ENCODE measurements at places on chromosomes 1 and 21. TPM values are rescaled to one million over a fixed set of nuclear protein-coding genes. Genes with fewer than 3 reads are reported as not detected.

Gene CFHR5
- total RNA-seq: not detected

DNA sequence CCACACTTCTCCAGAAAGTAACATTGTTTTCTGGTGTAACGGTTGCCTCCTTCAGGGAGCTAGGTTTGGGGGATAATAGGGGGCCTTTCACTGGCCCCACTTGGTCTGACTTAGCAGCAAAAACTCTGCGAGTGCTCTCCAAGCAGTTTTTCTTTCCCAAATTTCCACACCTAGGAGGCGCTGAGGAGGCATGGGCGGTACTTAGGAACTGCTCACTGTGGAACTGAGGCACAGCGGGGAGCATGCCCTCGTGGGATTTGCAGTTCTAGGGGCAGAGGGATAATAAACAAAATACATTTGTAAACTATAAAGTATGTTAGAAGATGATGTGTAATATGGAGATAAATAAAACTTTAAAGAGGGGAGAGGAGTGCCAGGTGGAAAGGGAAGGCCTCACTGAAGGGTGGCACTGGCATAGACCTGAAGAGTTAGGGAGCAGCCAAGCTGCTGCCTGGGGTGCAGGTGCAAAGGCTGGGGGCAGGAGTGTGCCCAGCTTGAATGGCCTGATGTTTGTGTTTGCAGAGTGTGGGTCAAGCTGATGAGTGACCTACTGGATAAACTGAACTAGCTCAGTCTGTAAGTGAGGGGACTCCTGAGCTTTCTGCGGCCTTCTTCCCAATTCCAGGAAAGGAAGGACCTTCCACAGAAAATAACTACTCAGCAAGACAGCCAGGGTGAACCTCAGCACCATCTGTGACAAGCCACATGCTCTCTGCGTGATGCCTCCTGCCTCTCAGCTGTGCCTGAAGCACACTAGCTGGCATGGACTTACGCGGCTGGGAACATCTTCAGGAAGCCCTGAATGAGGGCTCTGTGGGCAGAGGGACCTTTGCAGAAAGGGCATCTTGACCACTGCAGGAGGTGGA lies 1.9 kb downstream of the EPHX1 start:
- H3K27me3 ChIP-seq: no peaks in the 10 kb centered on the region
- peaks cover 40% of the 10 kb centered on the region for H3K4me1 ChIP-seq
- DNase-seq: peak; percentile 69
- H3K36me3 ChIP-seq: no peaks in the 10 kb centered on the region
- no peak overlapping the region for H3K27ac ChIP-seq
- peak overlapping the region; percentile 85 for H3K4me3 ChIP-seq

GRCh38 chr1:193462629-193463320 lies 276.4 kb upstream of the B3GALT2 start:
- no peaks in the 10 kb centered on the region for H3K4me1 ChIP-seq
- H3K36me3 ChIP-seq: no peaks in the 10 kb centered on the region

Gene LDLRAD2
- not detected for total RNA-seq

Gene FCAMR
- total RNA-seq: not detected

DNA sequence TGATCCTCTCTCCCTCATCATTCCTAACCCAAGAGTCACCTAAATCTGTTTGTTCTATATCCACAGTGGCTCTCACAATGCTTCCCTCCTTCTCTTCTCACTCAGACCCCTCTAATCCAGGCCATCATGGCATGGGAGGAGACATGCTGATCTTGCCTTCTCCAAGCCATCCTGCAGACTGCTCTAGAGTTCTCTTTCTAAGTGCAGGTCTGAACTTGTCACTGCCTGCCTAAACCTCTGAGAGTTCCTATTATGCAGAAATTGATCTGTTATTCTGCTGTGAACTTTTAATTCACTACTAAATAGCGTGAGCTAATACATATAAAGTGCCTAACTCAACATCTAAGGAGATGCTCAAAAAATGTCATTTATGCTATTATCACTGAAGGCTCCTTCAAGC lies 26.8 kb downstream of the LAMC2 start:
- DNase-seq: no peak
- H3K36me3 ChIP-seq: no peaks in the 10 kb centered on the region
- no peak overlapping the region for H3K4me3 ChIP-seq
- H3K4me1 ChIP-seq: peaks cover 10% of the 10 kb centered on the region

- H3K4me1 ChIP-seq: peaks cover 53% of the 10 kb centered on the region
- peak overlapping the region; percentile 94 for H3K4me3 ChIP-seq
- H3K27ac ChIP-seq: peak overlapping the region; percentile 93
- peaks cover 31% of the 10 kb centered on the region for H3K36me3 ChIP-seq
Measured at GRCh38 chr1:234602334-234603220, 7.4 kb downstream of the IRF2BP2 start.

GRCh38 chr1:58745666-58746065 lies 38.2 kb downstream of the JUN start:
- H3K27ac ChIP-seq: no peak overlapping the region
- H3K4me3 ChIP-seq: no peak overlapping the region
- no peaks in the 10 kb centered on the region for H3K36me3 ChIP-seq
- H3K4me1 ChIP-seq: peaks cover 16% of the 10 kb centered on the region
- no peak for DNase-seq

Gene TSPEAR
- not detected for total RNA-seq

DNA sequence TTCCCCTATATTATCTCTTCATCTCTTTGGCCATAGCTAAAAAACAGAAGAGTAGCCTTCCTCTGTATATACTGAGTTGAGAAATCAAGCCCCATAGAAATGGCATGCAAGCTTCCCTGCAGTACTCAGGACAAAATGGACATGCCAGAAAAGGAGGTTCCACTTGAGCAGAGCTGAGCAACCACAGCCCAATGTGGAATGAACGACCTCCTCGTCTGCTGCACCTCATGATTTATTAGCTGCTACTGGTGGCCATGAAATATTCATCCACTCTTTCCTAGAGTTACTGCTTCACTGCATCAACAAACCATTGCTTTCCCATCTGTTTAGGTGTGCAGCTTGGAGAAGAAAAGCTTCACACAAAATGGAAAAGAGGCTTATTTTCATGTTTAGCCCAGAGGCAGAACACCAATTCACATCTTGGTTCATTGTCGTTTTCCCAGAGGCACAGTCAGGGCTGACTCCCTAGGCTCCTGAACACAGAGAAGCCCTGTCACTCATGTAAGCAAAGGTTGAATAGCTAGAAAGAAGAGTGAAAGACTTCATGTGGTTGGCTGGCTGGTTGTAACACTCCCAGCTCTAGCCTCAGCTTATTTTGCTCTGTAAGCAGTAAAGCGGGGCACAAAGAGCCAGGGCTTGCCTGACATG lies 148.0 kb downstream of the TSEN15 start:
- no peaks in the 10 kb centered on the region for H3K36me3 ChIP-seq
- H3K27me3 ChIP-seq: no peaks in the 10 kb centered on the region
- peaks cover 9% of the 10 kb centered on the region for H3K4me1 ChIP-seq
- no peak overlapping the region for H3K27ac ChIP-seq
- no peak overlapping the region for H3K4me3 ChIP-seq

- no peaks in the 10 kb centered on the region for H3K27me3 ChIP-seq
- H3K4me1 ChIP-seq: peaks cover 4% of the 10 kb centered on the region
- no peak for DNase-seq
- H3K4me3 ChIP-seq: no peak overlapping the region
- no peak overlapping the region for H3K27ac ChIP-seq
Measured at GRCh38 chr21:38491536-38491935, 6.7 kb downstream of the ERG start.

DNA sequence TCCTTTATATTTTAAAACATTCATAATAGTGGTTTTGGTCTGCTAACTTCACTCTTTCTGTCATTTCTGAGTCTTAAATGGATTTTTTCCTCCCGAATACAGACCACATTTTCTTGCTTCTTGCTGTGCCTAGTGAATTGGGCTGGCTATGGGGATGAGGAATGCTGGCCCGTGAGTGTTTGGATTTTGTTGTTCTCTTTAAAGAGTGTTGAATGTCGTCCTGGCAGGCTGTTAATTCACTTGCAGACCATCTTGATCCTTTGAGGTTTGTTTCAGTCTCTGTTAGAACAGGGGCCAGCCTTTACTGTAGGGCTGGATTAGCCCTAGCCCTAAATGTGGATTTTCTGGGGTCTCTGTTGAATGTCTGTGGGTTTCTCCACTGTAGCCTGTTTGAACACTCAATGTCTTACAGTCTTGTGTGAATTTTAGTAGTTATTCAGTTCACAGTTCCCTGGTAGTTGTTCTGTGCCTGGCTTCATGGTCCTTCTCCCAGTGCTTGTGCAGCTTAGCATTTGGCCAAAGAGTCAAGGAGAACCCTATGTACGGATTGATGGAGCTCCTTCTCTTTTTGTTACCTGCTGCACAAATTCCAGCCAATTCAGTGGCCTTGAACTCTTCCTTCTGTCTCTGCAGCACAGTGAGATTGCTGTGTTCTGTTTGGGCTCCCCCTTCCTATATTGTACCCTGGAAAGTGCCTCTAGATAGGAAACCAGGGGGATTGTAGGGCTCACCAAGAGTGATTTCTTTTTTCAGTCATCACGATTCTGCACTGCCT lies 95.7 kb downstream of the DYRK1A start:
- H3K27ac ChIP-seq: peak overlapping the region; percentile 20
- DNase-seq: no peak
- no peaks in the 10 kb centered on the region for H3K36me3 ChIP-seq
- H3K4me1 ChIP-seq: peaks cover 45% of the 10 kb centered on the region
- no peak overlapping the region for H3K4me3 ChIP-seq

GRCh38 chr1:50858761-50859160 lies 101.3 kb downstream of the FAF1 start:
- no peaks in the 10 kb centered on the region for H3K4me1 ChIP-seq
- no peaks in the 10 kb centered on the region for H3K36me3 ChIP-seq
- no peak for DNase-seq

- H3K36me3 ChIP-seq: no peaks in the 10 kb centered on the region
- peak; percentile 1 for DNase-seq
- H3K4me1 ChIP-seq: no peaks in the 10 kb centered on the region
Measured at GRCh38 chr1:238257018-238257621, 366.4 kb upstream of the ZP4 start.

DNA sequence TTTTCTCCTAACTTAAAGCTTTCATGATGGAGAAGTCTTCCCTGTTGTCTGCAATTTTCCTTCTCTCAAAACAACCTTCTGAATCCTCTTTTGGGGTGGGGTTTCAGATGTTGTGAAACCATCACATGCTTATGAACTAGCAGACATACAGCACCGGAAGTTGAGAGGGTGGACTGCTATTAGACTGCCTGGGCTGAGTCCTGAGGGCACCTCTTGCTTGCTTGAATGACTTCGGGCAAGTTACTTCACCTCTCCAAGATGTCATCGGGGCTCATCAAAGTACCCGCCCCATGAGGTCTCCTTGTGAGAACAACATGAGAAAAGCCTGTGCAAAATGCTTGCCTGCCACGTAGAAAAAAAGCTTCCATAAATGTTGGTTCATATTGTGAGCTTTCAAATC lies 89.6 kb downstream of the CCDC185 start:
- no peaks in the 10 kb centered on the region for H3K4me1 ChIP-seq
- H3K27ac ChIP-seq: no peak overlapping the region
- H3K27me3 ChIP-seq: peaks cover 33% of the 10 kb centered on the region
- H3K4me3 ChIP-seq: no peak overlapping the region

DNA sequence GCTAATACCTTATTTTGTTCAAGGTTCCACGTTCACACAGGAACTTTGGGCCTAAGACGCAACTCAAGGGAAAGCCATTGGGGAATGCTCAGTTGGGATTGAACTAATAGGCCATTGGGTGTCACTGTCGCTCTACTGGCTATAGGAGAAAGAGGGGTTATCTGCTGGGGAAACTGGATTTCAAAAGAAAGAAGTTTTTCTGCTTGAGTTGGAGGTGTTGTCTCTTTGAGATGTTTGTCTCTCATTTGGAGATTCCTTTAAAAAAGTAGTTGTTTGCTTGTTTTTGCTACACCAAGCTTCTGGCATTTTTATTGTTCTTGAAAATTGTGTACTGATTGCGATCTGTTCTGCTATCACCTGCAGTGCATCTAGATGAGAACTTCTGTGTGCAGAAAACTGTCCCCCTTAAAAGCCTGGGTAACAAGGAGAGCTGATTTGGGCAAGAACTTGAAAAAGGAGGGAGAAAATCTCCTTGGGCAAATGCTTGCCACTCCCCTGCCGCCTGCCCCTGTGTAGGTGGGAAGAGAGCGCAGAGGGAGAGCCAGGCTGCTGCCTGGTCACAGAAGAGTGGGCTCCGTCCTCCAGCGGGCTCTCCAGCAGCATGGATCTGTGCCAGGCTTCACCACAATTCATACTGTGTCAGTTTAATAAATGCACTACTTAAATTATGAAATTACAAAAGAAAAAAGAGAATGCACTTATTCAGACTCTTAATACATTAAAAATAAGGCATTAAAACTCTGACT lies 39.9 kb downstream of the PEX14 start:
- peak; percentile 63 for DNase-seq
- H3K4me3 ChIP-seq: no peak overlapping the region

Gene RGSL1
- not detected for total RNA-seq

- H3K4me3 ChIP-seq: peak overlapping the region; percentile 9
- H3K36me3 ChIP-seq: peaks cover 30% of the 10 kb centered on the region
- DNase-seq: no peak
- H3K27me3 ChIP-seq: no peaks in the 10 kb centered on the region
- peaks cover 82% of the 10 kb centered on the region for H3K4me1 ChIP-seq
Measured at GRCh38 chr1:24771574-24771973, 26.3 kb downstream of the CLIC4 start.

Gene MCOLN3
- total RNA-seq: 0.51 TPM

GRCh38 chr21:32380940-32381339 lies 11.9 kb downstream of the URB1 start:
- H3K36me3 ChIP-seq: peaks cover 35% of the 10 kb centered on the region
- 0 out of 2 replicates have a peak overlapping the region, but pooled peaks have one; percentile 65 for H3K27ac ChIP-seq
- H3K4me3 ChIP-seq: no peak overlapping the region

GRCh38 chr21:31658053-31658452 lies 1.4 kb upstream of the SOD1 start:
- no peaks in the 10 kb centered on the region for H3K36me3 ChIP-seq
- no peak for DNase-seq
- no peak overlapping the region for H3K4me3 ChIP-seq
- H3K27me3 ChIP-seq: no peaks in the 10 kb centered on the region

Gene PRAMEF18
- not detected for total RNA-seq

- H3K27ac ChIP-seq: no peak overlapping the region
- no peak overlapping the region for H3K4me3 ChIP-seq
- no peaks in the 10 kb centered on the region for H3K27me3 ChIP-seq
- peak; percentile 33 for DNase-seq
- peaks cover 20% of the 10 kb centered on the region for H3K36me3 ChIP-seq
Measured at GRCh38 chr1:42747125-42747524, 7.1 kb upstream of the CLDN19 start.

Gene PTPN7
- total RNA-seq: not detected

GRCh38 chr1:170097449-170097948 lies 23.0 kb upstream of the KIFAP3 start:
- H3K27ac ChIP-seq: no peak overlapping the region
- H3K27me3 ChIP-seq: no peaks in the 10 kb centered on the region
- H3K4me3 ChIP-seq: no peak overlapping the region
- H3K36me3 ChIP-seq: no peaks in the 10 kb centered on the region
- DNase-seq: no peak
